ENCODE measurements at places on chromosomes 4 and X. TPM values are rescaled to one million over a fixed set of nuclear protein-coding genes. Genes with fewer than 3 reads are reported as not detected.

IL2RG gene
- total RNA-seq: not detected

DNA sequence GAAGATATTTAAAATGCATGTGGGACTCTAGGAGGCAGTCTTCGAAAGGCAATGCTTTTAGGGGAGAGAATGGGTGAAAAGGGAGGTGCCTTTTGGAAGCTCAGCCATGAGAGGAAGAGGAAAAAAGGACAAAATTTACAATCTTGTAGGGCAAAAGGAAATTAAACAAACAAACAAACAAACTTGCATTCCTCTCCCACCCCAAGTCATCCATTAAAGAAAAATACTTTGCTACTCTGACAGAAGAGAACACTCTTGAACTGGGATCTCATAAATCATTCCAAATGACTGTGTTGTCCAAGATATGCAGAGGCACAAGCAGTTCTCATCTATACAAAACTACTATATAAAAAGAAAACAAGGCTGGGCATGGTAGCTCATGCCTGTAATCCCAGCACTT lies 46.7 kb downstream of the HELQ start:
- DNase-seq: no peak

- DNase-seq: no peak
Observed at GRCh38 chr4:55365345-55365728, 19.3 kb downstream of the SRD5A3 start.

GRCh38 chr4:6781561-6781960 lies 966 bp upstream of the KIAA0232 start:
- DNase-seq: no peak

GRCh38 chr4:83036991-83037665 lies 2.1 kb downstream of the COPS4 start:
- DNase-seq: no peak

DNA sequence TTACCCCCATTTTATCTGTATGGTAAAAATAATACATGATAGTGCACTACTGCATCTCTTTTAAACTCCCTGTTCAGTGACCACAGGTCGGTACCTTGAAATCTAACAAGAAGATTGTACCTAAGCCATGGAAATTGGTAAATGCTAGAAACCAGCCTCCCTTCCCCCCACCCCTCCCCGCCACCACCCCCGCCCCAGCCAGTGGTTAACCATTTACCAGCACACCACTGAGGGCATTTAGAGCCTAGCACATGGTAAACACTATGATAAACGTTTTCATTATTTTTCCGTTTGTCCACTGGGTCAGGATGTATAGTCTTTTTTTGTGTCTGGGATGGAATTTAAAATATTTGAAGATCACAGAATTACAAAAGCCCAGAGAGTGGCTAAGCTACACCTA lies 703 bp upstream of the FTSJ1 start:
- no peak for DNase-seq

DNA sequence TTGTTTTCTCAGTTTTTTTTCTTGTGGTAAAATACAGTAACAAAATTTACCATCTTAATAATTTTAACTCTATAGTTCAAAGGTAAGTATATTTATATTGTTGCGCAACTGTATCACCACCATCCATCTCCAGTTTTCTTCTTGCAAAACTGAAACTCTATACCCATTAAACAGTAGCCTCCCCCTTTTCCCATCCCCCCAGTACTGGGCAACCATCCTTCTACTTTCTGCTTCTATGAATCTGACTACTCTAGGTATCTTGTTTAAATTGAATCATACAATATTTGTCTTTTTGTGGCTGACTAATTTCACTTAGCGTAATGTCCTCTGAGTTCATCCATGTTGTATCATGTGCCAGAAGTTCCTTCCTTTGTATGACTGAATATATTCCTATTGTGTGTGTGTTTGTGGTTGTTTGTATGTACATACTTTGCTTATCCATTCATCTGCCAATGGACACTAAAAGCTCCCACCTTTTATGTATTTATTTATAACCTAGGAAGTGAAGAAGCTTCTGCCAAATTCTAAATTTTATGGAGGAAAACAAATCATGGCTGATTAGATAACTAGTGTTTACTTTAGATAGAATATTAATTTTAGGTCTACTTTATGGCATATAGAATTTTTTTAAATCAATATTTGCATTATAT lies 10.0 kb downstream of the ABHD18 start:
- DNase-seq: peak; percentile 82

DNA sequence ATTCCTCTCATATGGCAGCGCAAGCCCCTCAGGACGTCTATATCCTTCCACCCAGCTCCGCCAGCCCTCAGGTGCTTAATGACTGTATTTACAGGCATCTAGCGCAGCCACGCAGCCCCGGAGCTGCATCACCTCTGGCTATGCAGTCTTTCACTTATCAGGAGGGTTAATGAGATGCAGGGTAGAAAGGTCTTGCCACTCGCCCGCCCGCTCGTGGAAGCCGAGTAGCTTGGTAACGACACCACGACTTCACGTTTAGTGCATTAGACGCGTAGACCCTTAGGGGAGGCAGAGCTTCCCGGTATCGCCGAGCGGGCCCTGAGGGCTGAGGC lies 1.5 kb upstream of the SLC16A2 start:
- no peak for DNase-seq

DNA sequence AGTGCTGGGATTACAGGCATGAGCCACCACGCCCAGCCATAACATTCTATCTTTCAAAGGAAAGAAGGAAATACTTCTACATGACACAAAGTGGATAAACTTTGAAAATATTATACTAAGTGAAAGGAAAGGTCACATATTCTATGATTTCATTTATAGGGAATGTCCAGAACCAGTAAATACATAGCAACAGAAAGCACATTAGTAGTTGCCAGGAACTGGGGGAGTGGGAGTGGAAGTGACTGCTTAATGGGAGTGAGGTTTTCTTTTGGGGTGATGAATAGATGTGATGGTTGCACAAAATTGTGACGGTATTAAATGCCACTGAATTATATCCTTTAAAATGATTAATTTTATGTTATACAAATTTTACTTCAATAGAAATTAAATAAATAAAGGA lies 95.7 kb upstream of the IL15 start:
- DNase-seq: peak; percentile 60

DNA sequence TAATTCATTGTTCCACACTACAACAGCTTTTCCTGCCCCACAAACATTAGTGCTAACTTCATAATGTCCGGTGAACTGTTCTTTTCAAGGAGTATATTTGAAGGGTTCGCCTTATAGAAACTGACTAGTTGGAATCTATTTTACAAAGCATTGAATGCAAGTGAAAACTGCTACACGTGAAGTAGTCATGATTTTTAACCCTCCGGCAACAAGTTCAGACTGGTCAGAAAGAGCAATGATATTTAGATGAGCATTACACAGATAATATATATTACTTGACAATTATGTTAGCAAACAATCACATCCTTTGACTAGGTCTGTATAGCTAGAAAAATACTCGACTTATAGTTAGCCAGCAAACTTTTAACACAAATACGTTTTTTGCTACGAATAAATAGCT lies 1.7 kb upstream of the SLAIN2 start:
- DNase-seq: no peak

Measured in IMR-90 (cell line).